Esophagus squamous epithelium (tissue), 5 donors: ENCODE measurements at places on chromosomes 11 and 22.

- DNase-seq, result no peak
These were observed 30.9 kb upstream of the CREB3L1 start for GRCh38 chr11:46246521-46246920.

GRCh38 chr11:111299101-111300026, 1.0 kb downstream of the POU2AF3 start:
- no peak for DNase-seq

DNA sequence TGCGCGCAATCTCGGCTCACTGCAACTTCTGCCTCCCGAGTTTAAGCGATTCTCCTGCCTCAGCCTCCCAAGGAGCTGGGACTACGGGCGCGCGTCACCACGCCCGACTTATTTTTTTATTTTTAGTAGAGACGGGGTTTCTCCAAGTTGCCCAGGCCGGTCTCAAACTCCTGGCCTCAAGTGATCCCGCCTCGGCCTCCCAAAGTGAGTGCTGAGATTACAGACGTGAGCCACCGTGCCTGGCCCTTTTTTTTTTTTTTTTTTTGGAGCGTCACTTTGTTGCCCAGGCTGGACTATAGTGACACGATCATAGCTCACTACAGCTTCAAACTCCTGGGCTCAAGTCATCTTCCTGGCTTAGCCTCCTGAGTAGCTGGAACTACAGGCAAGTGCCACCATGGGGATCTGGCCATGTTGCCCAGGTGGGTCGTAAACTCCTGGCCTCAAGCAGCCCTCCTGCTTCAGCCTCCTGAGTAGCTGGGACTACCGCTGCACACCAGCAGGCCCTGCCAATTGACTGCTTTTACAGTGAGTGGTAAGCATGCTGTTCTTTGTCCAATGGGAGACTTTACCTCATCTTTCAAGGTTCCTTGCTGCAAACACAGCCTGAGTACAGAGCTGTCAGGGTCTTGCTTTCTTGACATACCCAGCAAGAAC, 600 bp upstream of the CENPM start:
- no peak for DNase-seq

DNA sequence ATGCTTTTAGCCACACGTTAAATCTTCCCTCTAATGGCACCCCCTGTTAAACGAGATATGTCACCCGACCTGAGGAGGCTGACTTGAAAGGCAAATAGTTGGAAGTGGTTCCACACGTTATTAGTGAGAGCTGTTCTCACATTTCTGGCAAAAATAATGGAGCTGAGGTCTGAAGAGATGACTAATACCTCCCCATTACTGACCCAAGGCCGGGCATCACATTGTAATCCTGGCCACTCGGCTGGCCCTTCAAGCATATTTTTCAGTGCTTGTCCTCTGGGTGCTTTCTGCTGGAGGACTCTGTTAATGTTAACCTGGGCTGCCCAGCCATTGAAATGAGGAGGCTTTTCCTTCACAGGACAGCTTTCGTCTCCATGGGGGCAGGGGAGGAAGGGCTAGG, 260.0 kb upstream of the CADM1 start:
- no peak for DNase-seq

- DNase-seq, result no peak
These were observed 10.9 kb downstream of the USP2 start for GRCh38 chr11:119370486-119371046.

GRCh38 chr11:112878033-112878601, 83.1 kb upstream of the NCAM1 start:
- DNase-seq, result no peak

- DNase-seq, result no peak
These were observed 86.5 kb upstream of the SHANK2 start for GRCh38 chr11:71338801-71339395.

GRCh38 chr22:33035272-33035863, 22.8 kb downstream of the SYN3 start:
- DNase-seq, result no peak

DNA sequence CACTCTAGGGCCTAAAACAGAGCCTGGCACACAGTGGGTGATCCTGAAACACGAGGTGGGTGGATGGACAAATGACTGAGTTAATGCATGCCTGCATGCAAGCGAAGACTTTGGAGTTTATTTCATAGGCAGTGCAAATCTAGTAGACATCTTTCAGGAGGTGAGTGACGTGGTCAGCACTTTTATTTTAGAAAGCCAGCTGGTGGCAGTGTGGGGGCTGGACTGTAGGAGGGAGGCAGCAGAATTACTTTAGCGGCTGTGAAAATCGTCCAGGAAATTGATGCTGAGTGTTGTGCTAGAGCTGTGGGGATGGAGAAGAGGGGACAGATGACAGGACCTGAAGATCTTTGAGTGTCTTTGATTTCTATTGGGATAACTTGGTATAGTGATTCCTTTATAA, 47.1 kb downstream of the BMAL1 start:
- DNase-seq, result no peak

DNA sequence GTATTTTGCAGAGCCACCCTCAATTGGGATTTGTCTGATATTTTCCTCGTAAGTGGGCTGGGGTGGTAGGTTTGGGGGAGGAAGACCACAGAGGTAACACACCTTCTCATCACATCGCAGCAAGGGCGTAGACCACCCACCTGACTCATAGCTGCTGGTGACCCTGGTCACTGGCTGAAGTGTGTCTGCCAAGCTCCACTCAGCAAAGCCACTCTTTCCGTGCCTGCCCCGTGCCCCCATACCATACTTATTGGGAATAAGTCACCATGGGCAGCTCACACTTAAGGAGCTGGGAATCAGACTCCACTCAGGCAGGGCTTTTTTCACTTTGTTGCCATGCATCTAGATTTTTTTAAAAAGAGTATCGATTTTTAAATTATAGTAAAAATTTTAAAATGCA, 111.6 kb downstream of the PHF21B start:
- no peak for DNase-seq

DNA sequence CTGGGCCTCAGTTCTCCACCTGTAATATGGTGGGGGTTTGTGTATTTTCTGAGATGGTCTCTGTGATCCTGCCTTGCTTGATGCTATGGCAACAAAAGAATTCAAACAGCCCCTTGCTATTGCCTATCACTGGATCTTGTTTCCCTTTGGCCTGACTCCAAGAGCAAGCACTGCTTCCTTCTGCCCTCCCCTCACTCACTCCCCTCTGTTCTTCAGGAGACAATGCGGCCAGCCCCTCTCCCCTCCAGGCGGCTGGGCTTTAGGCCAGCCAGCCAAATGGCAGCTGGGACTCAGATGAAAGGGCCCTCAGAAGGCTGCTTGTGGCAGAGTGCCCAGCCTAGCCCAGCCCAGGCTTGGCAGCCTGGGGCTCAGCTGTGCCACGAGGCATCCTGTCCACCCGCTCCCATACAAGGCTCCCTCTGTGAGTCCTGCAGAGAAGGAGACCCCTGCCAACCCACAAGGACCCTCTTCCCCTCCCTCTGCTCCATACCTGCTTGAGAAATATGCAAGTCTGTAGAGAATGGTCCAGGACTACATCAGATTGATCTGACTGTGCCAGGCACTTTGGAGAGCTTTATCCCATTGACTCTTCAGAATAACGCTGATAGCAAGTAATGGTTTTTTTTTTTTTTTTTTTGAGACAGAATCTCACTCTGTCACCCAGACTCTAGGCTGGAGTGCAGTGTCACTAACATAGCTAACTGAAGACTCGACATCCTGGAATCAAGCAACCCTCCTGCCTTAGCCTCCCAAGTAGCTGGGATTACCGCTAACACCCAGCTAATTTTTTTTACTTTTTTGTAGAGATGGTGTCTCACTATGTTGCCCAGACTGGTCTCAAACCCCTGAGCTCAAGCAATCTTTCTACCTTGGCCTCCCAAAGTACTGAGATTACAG, 7.6 kb upstream of the KCTD14 start:
- DNase-seq, result no peak

DNA sequence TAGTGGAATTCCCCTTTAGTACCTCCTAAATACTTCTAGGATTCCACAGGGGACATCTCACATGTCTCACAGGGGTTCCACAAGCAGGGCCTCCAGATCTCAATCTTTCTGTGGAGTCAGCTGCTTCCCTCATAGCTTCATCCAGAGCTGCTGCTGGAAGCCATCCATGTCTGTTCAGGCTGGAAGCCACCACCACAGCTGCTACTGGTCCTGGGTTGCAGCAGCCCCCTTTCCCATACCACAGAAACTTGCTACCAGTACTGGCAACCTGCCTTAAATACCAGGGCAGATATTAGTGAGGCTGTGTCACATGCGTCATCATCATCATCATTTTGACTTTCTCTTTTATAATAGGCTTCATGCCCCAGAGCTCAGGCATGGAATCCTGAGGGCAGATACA, 242.7 kb upstream of the NCAM1 start:
- DNase-seq, result no peak

DNA sequence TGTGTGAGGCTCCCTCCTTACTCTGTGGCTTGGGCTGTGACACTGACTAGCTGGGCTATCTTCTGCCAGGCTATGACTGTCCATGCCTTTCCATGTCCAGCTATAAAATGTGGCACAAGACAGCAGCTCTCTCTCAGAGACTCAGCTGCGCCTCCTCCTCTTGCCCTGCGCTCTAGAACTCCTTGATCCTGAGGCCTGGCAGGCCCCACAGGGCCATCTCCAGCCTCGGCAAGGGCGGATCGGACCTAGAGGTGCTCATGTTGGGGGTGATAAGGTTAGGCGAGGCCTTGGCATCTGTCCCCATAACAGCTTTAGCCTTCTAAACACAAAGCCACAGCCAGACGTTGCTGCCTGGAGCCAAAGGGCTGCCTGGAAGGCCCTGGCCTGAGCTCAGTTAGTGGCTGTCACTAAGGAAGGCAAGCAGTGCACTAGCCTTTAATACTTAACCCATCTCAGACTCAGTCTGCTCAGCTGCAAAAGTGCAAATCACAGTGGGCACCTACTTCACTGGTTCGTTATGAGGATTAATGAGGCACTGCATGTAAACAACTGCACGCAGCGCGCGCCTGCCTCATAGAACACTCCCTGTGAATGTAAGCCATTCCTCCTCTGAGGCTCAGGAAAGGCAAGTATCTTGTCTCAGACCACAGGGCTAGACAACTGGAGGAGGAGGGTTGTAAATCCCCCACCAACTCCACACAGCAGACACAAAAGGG, 1.2 kb downstream of the GUCD1 start:
- DNase-seq, result no peak

DNA sequence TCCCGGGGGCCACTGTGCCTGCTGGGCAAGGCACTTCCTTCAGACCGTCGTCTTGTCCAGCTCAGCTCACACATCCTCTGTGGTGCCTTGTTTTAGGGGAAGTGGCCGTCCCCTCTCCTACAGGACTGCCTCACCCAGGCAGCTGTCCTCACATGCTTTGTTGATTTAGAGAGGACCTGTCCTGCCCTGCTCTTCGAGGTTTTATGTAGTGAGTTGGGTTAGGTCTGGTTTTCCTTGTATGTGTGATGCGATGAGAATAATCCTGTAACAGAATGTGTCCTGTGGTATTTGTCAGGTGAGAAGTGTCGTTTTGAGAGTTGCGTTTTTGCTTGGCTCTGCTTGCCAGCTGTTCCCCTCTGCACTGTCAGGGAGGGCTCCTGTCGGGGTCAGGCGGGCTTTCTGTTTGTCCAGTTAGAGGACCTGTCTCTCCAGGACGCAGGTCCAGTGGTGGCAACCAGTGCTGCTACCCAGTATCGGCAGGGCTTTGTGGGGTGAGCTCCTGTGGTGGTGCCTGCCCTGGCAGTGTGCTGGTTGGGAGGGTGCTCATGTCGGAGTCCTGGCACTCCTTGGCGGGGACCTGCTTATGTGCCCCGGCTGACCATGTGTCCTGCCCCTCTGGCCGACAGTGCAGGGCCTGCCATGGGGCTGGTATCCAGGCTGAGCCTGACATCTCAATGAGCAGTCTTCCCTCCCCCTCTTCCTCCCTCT, 41.3 kb downstream of the MUC6 start:
- DNase-seq, result no peak

- DNase-seq, result no peak
These were observed 35.5 kb downstream of the PIWIL4 start for GRCh38 chr11:94602430-94603372.

GRCh38 chr22:45929649-45930048, 47.3 kb downstream of the WNT7B start:
- no peak for DNase-seq

DNA sequence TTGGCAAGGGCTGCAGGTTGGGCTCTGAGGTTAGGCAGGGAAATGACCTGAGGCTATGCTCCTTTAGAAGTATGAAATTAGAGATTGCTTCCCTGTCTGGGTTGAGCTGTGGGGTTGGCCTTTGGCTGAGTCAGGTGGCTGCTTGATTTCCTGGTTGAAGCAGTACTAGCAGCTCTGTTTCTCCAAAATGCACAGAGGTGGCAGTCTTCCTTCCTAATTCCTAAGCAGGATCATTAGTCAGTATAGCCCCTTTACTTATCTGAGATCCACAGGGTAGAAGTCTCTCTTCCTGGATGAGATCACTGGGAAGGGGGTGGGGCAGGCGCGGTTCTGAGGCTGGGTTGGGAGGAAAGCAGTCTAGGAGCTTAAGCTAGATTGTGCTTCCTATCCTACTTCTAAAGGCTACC, 1917.5 kb downstream of the LRRC4C start:
- no peak for DNase-seq

GRCh38 chr11:44899959-44900358, 50.7 kb downstream of the TP53I11 start:
- no peak for DNase-seq

DNA sequence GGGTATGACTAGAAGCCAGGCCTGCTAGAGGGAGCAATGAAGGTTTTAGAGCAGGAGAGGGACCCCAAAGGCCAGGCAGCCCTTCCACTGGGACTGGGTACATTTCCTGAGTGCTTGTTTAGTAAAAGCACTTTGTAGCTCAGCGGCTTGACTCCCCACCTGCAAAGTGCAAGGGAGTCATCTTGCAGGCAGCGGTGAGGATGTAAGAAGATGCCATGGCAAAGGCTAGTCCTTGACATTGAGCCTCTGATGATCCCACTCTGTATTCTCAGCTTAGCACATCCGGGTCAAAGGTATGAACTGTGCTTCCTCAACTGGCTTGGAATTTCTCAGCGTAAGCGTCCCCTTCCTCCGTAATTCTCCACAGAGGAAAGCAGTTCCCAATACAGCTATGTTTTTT, 3.1 kb upstream of the UBE2L3 start:
- no peak for DNase-seq

GRCh38 chr11:118928870-118929500, 3.3 kb upstream of the BCL9L start:
- DNase-seq, result no peak

DNA sequence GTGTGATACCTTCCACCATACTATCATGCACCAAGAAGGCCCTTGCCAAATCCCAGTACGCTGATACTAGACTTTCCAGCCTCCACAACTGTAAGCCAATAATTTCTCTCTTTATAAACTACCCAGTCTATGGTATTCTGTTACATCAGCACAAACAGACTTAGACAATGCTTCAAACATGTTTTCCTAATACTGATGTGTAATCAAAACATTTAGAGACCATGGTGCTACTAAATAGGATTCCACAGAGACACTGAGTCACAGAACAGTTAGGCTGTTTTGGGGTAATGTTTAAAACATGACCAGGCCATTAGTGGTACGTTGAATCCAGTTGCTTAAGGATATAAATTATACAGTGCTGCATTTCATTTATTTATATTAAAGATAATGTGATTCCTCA, 103.7 kb downstream of the PICALM start:
- DNase-seq, result no peak

- DNase-seq, result no peak
These were observed 16.9 kb downstream of the SLC37A2 start for GRCh38 chr11:125079878-125080530.

GRCh38 chr22:24536089-24536488, 18.8 kb downstream of the GUCD1 start:
- DNase-seq, result no peak

GRCh38 chr11:102882389-102883024, 7.7 kb upstream of the MMP12 start:
- DNase-seq, result no peak

GRCh38 chr22:45332001-45332400, 22.3 kb downstream of the FAM118A start:
- no peak for DNase-seq

GRCh38 chr11:45532546-45532945, 132.9 kb downstream of the CHST1 start:
- DNase-seq, result no peak
